ENCODE measurements at places on chromosomes 6 and 20.

DNA sequence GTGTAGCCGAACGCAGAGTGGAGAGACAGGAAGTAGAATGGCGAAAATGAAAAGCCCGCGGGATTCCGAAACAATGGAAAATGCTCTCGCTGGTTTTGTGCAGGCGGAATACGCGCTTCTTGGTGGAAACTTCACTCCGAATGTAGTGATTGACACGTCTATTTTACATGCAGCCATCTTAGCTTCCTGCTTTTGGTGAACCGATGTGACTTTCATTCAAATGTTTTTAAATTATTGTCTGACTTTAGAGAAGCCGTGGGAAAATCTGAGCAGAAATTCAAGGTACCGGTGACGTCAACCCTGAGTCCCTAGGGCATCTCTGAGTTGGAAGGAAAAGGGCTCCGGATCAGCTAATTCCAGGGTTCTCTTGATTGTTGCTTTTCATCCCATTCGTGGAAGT lies 11.4 kb downstream of the GPX5 start:
- no peak for DNase-seq

- DNase-seq, result no peak
Measured at GRCh38 chr6:53630533-53631226, 34.9 kb downstream of the KLHL31 start.

DNA sequence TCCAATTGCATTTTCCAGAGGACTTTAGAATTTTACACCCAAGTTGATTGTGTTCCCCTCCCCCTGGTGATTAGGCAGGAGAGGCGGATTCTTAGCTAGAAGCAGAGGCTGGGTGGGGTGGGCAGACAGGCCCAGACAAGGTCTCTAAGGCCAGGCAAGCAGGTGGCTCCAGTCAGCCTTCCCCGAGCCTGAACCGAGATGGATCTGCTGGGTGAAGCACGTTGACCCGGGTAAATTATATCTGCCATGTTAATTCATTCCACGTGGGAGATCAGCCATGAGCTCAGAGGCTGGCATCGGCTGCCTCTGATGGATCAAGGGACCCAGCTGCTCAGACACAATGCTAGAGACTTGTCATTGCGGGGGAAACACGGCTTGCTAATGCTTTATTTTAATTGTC lies 159.5 kb upstream of the MAFB start:
- DNase-seq, result no peak

DNA sequence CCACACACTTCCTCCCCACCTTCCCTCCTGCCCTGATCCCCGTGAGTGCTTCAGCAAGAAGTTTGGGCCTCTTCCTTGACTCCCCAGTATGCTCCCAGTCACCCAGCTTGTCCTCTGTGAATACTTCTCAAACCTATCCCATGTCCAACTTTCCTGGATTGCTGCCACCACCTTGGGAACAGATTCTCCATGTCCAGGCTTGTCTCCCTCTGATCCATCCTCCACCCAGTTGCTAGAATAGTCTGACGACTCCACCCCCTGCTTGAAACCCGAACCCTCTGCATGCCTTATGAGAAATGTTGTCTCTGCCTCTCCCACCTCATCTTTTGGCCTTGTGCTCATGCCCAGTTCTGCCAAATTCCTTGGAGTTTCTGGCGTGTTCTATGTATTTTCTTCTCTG lies 108.0 kb downstream of the PPP1R14C start:
- DNase-seq, result no peak

- DNase-seq, result no peak
Measured at GRCh38 chr6:3438190-3439167, 18.4 kb downstream of the SLC22A23 start.
